Stimulated activated CD4-positive, alpha-beta T cell treated with anti-CD3 and anti-CD28 coated beads, Interleukin-15, amount 100 ng/mL, for 48 hours (primary cell): ENCODE measurements at places on chromosomes 11 and 22.

DNA sequence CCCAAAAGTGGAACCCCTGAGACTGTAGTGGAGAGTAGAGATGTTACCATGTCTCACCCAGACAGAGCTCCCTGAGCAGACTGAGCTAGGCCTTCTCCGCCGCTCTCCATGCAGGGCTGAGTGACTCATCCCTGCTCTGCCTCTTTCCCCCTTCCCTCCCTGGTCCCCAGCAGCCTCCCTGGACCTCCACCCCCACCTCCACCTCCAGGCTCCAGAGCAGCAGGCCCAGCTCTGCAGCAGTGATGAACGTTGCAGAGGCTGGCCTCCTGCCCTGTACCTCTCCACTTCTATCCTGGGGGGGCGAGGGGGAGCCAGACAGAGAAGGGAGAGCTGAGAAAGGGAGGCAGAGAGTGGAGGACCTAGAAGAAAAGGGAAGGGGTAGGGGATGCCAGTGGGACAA, 19.3 kb upstream of the ARAP1 start:
- no peak for DNase-seq

DNA sequence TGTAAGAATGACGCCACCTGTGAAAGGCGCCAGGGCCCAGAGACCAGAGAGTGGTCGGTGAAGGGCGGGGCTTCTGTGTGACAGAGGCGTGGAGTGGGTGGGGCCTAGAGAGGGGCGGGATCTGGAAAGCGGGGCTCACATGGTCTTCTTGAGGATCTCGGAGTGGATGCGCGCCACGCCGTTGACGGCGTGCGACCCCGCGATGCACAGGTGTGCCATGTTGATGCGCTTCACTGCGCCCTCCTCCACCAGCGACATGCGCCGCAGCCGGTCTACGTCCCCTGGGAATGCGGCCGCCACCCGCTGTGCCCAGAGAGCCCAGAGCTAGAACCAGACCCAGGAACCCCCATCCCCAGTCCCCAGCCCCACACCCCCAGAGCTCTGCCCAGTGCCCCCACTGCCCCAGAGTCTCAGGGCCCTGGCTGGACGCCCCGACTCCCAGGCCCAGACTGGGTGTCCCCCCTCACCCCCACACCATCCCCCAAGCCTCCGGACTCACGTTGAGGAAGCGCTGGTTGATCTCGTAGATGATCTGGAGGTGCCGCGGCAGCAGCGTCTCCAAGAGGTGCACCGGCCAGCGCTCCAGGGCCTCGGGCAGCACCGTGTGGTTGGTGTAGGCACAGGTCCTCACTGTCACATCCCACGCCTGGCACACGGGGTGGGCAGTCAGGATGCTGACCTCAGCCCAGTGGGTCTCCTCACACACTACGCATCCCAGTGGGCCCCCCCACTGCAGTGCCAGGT, 6.2 kb downstream of the PYGM start:
- no peak for DNase-seq

DNA sequence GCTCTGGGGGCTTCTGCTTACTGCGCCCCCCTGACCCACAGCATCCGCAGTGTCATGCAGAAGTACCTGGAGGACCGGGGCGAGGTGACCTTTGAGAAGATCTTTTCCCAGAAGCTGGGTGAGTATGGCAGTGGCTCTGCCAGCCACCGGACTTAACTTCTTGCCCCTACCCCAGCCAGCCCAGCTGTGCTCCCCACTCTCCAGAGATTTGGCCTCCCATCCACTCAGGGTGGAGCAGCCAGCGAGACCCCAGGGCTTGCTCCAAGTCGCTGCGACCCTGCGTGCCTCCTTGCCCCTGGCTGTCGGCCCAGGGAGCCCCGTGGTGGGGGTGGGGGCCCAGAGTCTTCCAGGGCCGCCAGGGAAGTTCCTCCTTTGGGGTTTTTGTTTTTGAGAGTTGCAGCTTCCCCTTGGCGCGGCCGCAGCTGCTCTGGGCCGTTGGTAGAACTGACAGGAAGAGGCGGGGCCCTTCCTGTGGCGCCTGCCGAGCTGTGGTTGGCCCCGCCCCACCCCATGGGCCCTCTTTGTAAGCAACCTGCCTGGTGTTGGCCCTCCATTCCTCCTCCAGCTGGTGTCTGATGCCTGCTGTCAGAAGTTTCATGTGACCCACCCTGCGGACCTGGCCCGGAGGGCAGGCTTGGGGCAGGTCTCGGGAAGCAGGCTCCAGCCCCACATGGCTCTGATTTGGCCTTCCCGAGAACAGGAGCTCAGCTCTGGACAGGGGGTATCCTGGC, 11.1 kb downstream of the GRK2 start:
- DNase-seq = peak; percentile 82

DNA sequence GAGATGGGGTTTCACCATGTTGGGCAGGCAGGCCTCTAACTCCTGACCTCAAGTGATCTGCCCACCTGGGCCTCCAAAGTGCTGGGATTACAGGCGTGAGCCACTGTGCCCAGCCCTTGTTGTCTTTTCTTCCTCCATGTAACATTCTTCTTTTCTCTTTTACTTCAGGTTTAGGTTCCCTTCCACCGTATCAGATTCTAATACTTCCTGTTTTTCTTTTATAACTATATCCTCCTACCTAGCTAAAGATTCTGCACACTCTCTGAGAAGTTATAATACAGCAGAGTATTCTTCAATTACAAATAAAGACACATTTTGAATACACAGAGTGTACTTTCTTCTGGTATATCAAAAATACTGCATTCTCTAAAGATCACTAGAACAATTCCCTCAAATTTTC, 33.2 kb upstream of the GAB2 start:
- DNase-seq = no peak

DNA sequence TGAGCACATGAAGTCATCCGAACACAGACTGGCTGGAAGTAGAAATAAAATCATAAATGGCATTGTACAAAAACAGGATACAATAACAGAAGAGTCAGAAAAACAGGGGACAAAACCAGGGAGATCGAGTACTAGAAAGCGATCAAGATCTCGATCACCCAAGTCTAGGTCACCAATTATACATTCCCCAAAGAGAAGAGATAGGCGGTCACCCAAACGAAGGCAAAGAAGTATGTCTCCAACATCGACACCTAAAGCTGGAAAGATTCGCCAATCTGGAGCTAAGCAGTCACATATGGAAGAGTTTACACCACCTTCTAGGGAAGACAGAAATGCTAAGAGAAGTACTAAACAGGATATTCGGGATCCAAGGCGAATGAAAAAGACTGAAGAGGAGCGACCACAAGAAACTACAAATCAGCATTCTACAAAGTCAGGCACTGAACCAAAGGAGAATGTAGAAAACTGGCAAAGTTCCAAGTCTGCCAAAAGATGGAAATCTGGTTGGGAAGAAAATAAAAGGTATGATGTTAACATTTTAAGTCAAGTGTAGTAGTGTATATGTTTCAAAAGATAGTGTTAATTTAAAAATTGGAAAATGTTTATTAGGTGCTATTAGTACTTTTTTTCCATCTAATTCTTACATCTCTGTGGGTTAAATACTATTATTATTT, 9.4 kb downstream of the PCF11 start:
- no peak for DNase-seq

GRCh38 chr11:43282607-43283440, 29.0 kb upstream of the API5 start:
- peak; percentile 15 for DNase-seq

DNA sequence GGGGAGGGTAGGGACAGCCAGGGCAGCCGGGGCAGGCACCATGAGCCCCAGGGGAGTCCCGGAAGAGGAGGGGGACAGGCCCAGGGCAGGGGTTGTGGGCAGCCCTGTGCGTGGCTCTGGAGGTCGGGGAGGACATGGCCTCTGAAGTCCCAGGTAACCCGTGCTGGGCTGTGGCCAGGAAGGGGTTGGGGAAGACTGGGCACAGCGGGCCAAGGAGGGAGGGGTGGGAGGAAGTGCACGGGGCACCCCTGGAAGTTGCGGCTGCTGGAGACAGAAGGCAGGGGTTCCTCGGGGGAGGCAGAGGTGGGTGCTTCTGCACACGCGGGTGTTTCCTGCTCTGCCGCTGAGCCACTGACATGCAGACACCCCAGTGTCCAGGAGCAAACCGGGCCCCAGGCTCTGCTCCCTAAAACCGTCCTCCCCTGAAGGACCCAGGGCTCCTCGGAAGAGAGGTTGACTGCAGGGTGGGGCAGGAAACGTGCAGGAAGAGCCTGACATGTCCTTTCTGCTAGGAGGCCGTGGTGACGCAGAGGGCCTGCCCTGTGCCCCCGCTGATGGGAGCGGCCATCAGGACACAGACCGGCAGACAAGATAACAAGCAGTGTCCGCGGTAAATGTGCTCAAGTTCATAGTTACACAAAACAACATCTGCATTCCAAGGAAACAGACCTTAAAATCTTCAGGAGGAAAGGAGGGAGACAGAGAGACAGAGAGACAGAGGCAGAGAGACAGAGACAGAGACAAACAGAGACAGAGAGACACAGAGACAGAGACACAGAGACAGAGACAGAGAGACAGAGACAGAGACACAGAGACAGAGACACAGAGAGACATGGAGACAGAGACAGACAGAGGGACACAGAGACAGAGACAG, 5.7 kb downstream of the TNNI2 start:
- no peak for DNase-seq

DNA sequence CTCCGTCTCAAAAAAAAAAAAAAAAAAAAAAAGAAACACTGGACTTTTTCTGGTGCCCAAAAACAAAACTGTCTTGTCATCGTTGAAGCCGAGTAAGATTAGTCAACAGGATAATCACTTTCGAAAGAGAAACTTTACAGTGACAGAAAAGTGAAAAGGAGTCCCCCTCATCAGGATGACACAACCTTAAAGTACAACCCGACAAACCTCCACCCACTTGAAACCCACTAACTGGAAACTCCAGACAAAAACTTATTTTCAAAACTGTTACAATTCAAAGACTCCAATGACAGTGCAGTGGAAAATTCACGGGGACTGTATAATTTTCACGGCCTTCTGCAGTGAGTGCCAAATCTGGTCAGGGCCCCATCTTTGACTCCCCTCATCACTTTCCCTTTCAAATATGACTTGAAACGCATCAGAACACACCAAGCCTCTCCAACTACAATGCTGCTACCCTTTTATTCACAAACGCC, 1.3 kb downstream of the DENND5A start:
- peak; percentile 44 for DNase-seq

DNA sequence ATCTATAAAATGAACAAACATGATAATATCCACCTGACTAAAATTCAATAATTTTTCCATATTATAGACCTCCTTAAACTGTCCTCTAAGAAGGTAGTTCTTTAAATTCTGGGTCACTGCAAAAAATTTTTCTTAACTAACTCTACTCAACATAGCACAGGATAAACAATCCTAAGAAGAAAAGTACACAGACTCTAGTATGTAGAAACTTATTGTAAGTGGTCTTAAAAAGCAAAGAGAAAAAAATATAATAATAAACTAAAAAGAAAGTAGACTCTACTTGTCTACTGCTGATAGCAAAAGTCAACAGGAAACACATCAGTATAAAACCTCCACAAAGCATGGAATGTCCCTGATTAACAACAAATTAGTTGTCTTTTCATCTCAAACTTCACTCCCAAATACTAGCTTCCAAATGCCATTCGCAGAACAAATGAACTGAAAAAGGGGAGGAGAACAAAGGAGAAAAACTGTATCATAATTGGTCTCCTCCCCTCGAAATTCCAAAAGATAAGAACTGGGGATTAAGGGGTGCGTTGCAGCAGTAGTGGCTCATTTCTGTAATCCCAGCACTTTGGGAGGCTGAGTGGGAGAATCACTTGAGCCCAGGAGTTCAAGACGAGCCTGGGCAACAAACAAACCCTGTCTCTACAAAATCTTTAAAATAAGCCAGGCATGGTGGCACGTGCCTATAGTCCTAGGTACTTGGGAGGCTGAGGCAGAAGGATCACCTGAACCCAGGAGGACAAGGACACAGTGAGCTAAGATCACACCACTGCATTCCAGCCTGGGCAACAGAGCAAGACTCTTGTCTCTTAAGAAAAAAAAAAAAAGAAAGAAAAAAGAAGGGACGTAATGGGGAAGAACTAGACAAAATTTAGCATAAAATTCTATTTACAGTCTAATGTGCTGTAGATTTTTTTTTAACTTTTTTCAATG, 6.5 kb downstream of the FCHSD2 start:
- DNase-seq = no peak

GRCh38 chr11:69055598-69056516, 7.1 kb downstream of the TPCN2 start:
- DNase-seq = no peak

DNA sequence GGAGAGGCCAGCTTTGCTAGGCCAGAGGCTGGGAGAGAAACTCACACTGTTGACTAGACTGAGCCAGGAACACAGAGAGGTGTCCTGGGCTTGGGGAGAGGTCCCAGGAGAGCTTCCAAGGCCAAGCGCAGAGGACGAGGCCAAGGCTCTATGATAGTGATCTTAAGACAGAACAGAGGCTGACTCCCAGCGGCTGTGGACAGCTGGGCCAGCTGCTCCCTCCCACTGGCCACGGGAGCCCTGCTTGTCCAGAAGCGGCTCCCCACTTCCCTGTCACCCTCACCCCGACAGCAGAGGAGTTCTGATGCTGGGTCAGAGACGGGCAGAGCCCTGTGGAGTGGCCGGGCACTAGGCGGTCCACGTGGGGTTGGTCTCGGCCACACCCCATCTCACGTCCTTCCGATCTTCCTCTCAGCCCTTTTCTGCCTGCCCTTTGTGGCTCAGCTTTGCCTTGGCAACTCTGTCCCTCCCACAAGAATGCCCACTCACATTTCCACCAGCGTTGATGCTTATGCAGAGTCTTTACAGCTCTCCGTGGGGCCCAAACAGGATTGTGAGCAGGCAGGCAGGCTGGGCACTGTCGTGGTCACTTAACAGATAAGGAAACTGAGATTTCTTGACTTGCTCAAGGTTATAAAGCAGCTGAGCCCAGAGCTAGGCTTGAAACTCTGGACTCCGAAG, 68.2 kb downstream of the FBXO7 start:
- no peak for DNase-seq

- no peak for DNase-seq
Observed at GRCh38 chr22:25928038-25928437, 186.1 kb downstream of the MYO18B start.

DNA sequence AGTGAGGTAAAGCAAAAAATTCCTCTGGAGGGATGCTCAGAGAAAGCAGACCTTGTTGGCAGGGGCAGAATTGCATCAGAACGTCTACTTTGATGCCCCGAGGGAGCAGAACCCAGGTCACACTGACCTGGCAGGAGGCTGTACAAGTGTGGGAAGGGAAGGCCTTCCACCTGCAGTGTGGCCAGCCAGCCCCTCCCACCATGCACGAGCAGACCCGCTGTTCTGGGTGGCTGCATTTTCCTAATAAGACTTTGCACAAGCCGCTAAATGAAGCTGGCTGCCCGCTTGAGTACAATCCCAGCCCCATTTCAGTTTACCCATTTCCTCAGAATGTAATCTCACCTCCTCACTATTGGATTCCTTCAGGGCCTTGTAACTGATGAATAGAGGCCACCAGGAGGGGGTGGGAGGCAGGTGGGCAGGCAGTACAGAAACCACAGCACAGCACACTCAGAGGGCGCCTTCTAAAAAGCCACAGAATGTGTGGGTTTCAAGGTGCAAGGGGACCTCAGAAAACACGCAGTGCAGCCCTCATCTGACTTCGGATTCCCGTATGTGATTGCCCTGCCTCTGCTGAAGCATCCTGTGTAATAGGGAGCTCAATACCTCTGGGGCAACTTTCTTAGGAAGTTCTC, 316.6 kb downstream of the OPCML start:
- no peak for DNase-seq

- no peak for DNase-seq
Observed at GRCh38 chr11:118008271-118008911, 22.2 kb downstream of the IL10RA start.

- no peak for DNase-seq
Observed at GRCh38 chr11:85821636-85822035, 10.7 kb upstream of the SYTL2 start.
